Foreskin keratinocyte (primary cell): ENCODE measurements at places on chromosomes 4 and X. TPM values are rescaled to one million over a fixed set of nuclear protein-coding genes. Genes with fewer than 3 reads are reported as not detected.

DNA sequence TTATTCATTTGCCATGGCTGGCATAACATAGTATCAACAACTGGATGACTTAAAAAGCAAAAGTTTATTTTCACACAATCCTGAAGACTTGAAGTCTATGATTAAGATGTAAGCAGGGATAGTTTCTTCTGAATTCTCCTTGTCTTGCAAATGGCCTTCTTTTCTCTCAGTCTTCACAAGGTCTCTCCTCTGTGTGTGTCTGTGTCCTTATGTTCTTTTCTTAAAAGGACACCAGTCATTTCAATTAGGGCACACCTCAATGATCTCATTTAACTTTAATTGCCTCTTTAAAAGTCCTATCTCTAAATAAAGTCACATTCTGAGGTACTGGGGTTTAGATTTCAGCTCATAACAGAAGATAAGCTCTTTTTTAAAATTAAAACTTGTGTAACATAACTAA is 399.7 kb downstream of the PABPC4L start:
- DNase-seq, result no peak

DNA sequence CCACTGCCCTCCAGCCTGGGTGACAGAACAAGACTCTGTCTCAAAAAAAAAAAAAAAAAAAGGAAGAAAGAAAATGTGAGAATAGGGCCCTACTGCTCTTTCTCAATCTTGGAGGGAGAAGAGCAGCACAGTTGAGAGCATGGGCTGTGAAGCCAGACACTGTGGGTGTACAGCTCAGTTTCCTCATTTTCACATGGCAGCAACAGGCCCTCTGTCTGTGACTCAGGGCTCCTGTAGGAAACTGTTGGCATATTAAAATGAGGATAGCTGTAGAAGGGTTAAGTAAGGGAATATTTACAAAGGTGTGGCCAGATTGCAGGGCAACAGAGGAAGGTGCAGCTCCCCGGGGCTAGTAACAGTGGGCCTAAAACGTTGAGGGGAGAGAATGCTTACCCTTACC is 3.4 kb downstream of the AKAP14 start:
- DNase-seq, result no peak

DNA sequence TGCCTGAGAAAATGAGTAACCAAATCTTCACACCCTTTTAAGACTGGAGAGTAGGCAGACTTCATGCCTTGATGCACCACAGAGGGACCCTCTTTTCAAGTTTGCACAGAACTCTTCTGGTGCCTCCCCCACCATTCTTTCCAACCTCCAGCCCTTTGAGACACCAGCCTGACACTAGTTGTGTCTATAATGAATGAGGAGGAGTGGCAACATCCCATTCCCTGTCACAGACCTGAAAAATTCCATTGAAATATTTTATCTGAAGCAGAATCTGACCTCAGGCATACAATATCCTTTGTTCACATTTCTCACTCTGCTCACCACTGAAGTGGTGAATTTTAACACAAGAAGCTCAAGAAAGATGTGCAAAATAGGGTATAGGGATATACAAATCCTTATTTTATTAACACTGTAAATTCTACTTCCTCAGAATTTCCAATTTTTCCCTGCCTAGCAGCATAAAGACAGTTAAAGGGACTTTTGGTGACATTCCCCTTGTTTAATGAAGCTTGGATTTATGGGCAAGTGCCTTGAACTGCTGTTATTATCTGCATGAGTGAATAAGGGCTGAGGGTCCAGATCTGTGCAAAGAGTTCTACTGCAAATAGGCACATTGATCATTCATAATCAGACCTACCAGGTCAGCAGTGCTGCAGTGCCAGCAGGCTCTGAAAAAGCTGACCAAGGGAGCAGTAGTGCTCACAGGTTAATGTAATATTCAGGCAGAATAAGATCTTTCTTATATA is 149.9 kb upstream of the PAQR3 start:
- no peak for DNase-seq

GRCh38 chr4:74794382-74795010 is at the start of gene BTC:
Gene BTC, minus strand, starts transcription at chr4:74794523. Its CDS starts 198 bp downstream, at chr4:74794325.
- peak; percentile 54 for DNase-seq

The NAA10 gene
- total RNA-seq, result 102 and 106 TPM in 2 replicates
